8988T (cell line): ENCODE measurements at places on chromosomes 4 and X.

DNA sequence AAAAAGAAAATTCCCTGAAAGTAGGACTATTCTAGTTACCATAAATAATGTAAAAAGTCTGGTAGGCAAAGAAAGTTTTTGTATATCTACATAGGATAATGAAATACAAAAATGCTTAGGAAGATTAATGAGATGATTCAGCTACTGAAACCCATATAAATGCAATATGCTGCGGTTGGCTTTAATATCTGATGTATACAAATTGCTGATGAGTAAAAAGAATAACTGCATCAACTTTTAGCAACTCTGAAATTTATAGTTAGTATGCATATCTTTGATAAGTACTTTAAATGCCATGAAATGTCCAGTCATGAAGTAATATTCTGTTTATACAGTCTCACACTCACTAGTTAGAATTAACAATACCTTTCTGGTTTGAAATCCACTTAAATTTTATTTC is 404.8 kb downstream of the TLL1 start:
- no peak for DNase-seq

- DNase-seq = no peak
These were observed 168.4 kb upstream of the EDNRA start for GRCh38 chr4:147312376-147313046.

DNA sequence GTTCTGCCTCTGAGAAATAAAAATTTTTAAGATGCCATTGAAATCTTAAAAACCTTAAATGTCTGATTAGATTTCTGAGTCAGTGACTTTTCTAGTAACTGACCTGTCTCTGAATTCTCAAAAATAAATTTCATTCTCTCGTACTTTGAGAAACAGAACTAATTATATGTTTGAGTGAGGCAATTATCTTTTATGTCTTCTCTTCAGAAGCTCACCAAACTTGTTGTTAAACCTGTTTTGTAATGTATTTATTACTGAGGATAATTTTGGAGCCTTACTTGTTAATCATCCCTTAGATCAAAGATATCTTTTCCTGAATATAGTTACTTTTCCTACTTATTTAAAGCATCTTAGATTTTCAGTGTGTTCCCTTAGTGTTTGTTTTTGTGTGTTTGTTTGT is 64.5 kb upstream of the MMAA start:
- DNase-seq = no peak

- DNase-seq = no peak
These were observed 116.2 kb downstream of the SLC2A9 start for GRCh38 chr4:9904976-9905587.

GRCh38 chr4:90419124-90419711 is 292.0 kb downstream of the CCSER1 start:
- no peak for DNase-seq

DNA sequence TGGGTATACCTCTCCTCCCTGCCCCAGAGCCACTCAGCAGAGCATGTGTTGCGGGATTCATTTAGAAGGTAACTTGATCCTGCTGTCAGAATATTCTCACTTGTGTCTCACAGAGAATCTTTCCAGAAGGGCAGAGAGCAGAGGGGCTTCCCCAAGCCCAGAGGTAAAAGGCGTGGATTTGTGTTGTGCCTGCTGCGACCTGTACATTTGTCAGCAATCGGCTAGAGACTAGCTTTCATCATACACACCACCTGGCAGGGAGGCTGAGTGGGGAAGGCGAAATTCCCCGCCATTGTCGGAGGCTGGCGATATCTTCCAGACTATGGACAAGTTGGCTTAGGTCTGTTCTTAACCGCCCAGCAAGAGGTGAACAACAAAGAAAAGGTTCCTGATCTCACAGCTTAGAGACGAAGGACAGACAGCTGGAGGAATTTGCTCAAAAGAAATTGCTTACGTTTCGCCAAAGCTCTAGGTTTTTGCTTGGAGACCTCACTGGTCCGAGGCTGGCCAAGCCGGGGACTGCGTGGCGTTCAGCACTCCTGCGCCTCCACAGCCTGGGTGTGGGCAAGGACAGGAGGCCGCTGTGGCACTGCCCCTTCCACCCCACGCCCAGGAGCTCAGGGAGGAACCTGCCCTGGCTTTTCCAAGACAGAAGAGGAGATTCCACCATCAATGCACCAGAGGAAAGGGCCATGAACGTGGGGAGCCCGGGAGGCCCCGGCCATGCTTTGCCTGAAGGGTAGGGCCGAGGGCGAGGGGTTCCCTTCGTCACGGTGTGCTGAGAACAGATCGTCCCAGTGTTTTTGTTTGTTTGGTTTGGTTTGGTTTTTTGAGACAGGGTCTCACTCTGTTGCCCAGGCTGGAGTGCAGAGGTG is 69.4 kb downstream of the DCTD start:
- DNase-seq = no peak

DNA sequence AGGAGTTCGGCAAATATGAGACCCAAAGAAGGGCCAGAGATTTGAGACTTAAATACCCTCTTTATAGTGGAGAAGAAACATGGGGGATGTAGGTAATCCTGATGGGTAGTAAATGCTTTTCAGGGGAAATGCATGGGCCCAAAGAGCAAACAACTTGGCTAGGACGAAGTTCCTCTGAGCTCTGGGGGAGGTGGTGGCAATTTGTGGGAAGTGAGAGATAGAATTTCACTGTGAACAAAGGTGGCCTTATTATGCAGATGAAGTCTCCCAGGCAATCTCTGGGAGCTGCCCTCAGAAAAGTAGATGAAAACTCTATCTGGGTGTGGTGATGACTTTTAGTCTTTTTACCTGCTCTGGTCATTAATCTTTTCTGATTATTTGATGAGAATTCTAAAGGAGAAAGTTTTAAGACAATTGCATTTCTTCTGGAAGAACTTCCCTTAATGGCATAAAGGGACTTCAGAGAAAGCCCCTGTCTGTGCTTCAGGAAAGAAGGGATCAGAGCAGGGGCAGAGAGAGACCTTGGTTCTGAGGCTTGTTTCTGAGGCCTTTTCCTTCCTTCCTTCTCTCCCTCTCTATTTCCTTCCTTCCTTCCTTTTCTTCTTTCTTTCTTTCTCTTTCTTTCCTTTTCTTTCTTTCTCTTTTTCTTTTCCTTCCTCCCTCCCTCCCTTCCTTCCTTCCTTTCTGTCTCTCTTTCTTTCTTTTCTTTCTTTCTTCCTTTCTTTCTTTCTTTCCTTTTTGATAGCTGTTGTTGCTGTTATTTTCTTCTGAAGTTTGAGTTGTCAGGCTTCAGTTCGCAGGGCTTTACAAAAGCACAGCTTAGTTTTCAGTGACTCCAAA is 37.5 kb upstream of the MAOA start:
- DNase-seq = no peak

DNA sequence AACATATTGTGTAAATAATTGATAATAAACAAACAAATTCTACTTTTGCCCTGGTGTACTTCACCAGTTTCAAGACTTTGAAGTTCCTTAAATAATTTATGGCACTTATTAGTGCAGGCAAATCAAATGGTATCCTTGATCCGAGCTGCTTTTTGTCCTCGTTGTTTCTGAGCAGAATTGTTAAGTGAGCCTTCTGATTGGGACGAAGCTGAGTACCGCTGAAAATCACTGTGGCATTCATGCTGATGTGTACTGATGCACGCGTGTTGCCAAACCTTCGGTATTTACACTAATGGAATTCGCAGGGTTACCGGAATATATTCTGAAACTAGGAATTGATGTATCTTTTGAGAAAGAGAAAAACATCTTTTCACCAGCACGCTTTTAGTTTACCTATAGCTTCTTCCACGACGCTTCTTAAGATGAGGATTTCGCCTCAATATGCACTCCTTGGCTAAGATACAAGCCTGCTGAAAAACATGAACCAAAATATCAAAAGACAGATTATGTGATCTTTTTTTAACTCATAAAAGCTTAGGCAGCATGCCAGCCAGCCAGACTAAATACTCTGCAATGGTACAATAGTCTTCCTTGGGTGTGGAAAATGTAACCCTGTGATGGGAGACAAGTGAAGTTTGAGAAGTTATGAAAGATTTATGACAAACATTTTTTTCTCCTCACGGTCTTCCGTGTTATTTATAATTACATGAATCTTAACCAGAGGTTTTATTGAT is 48.9 kb upstream of the TENM3 start:
- DNase-seq = no peak

GRCh38 chr4:8771666-8772065 is 100.0 kb downstream of the HMX1 start:
- no peak for DNase-seq

DNA sequence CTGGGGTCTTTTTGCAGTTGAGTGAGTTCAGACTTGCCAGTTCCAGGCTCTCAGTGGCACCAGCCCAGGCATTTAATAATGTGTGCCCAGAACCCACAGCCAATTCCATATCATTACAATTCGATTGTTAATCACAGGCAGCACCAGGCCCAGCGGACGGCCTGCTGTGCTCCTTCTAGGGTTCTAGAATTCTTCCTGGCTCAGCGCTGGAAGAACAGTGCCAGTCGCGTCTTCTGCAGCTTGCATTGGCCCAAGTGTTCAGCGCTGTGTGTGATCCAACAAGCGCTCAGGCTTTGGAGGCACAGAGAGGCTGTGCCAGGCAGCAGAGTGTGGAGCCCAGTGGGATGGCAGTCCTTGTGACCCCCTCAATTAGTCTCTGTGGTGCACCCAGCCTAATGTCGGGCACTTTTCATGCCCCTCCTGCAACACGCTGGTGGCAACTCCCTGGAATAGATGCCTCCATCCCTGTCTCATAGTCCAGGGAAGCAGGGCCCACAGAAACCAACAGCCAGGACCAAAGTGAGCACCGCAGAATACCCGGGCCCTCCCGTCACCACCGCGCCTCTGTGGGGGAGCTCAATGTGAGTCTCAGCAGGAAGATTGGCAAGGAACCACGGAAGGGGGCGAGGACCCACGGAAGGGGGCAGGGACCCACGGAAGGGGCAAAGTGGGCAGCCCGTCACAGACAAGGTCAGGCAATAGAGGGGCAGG is 193.2 kb downstream of the AFAP1 start:
- no peak for DNase-seq

- DNase-seq = no peak
These were observed 26.9 kb upstream of the BBS12 start for GRCh38 chr4:122705547-122706117.

DNA sequence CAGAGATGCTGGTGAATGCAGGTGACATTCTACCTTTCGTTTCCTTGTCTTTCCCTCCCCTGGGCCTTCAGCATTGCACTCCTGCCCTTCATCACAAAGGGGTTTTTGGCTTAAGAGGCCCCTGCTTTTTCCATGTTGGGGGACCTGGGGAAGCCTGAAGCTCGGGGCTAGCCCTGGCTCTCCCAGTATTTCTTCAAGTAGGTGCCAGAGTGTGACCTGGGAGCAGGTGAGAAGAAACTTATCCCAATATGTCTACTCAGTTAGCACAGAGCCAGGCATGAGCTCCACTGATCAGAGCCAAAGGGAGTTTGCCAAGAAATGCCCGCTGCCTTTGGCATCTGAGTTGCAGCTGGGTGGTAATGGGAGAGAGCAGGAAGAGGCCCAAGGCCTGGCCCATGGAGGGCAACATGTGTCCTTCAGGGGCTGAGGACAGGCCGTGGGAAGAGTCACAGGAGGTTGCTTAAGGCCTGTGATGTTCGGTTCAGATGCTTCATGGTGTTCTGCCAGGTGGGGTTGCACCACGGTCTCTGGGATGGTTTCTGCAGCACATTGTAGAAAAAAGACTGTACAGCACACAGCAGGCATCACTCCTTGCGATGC is 7.6 kb downstream of the PRRG3 start:
- DNase-seq = no peak

DNA sequence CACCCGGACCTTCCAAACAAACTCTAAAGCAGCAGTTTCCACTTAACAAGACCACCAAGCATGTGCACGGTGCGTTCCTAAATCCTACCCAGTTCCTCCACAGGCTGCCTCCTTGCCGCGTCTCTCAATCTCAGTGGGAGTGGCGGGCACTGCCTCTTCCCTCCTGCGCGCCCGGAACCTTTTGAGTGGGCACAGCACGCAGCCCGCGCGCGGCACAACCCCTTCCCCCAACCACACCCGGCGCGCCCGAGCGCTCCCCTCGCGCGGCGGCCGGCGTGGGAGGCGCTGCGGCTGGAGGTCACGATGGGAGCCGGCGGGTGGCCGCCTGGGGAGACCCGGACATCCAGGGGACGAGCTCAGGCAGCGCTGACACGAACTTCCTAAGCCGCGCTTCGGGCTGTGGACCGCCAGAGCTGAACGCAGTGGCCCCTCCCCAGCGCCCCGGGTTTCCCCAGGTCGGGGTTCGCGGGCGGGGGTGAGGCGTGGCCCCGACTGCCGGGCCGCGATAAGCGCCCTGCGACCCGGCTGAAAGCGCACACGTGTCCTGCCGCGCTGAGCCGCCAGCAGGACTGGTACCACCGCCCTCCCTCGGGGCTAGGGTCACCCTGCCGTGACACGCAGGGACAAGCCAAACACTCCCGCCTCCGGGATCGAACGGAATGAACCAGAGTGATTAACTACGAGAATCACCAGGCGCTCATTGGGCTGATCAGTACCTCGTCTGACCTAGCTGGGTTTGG is at the start of gene ABCG2:
Gene ABCG2 (minus strand): TSS at position 151 of the 740 bp plus-strand sequence. CDS start 18,644 bp downstream, outside the sequence.
- DNase-seq = no peak

DNA sequence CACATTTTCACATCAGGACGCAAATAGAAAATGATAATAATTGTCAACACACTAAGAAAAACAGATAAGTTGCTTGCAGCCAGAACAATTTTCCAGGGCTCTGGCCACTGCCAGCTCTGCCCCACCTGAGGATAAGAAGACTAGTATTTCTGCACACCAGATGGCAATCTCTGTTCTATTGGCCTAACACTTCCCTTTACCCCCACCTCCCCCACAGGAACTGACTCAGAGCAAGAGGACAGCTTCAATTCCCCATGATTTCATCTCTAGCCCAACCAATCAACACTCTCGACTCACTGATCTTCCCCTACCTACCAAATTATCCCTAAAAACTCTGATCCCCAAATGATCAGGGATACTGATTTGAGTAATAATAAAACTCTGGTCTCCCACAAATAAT is 164.0 kb downstream of the SMARCA1 start:
- no peak for DNase-seq

DNA sequence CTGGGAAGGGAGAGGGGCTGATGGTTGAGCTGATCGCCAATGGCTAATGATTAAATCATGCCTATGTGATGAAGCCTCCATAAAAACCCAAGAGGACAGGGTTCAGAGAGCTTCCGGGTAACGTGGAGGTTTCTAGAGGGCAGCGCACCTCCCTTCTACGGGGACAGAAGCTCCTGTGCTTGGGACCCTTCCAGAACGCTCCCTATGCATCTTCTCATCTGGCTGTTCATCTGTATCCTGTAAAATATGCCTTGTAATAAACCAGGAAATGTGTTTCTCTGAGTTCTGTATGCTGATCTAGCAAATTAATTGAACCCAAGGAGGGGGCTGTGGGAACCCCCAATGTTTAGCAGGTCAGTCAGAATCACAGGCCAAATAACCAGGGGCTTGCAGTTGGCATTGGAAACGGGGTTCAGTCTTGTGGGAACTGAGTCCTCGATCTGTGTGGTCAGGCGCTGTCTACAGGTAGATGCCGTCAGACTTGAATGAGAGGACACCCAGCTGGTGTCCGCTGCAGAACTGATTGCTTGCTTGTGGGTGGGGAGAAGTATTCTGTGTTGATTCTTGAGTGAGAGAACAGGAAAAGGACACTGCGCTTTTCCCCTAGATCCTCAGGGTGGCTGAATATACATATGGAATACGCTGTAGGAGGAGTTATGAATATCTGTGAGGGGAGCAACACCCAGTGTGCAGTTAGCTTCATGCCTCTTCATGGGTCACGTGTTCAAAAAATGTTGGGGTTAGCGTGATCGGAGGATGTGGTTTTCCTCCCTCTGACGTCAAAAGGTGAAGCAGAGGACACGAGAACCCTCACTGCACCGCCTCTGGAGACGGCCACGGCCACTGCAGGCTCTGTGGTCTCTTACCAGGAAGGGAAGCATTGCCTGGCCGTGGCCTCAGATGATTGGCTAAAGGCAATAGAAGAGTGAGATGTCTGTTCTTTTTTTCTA is 29.2 kb downstream of the HTT-AS start:
- no peak for DNase-seq

- DNase-seq = no peak
These were observed 464.7 kb upstream of the TRAM1L1 start for GRCh38 chr4:117550085-117550484.
